IMR-90 (cell line): ENCODE measurements at places on chromosomes 3 and 15.

- no peak for DNase-seq
These were observed 8.0 kb downstream of the FBLN2 start for GRCh38 chr3:13556917-13557316.

DNA sequence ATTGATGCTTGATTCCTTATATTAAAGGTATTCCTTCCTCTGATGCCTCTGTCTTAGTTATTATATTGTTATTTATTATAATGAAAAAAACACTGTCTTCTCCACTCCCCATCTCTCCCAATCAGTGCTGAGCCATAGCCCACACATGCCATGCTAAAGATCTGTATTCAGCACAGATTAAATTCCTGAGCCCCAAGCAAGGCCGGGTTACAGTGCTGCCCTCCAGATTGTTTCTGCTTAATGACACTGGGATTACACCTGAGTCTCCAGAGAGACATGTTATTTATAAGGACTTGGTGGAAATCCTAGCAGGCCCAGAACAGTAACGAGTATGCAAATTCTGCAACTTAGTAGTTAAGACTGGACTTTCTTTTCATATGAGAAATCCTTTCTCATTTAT, 305.9 kb upstream of the UMPS start:
- no peak for DNase-seq

- peak; percentile 53 for DNase-seq
These were observed 16.9 kb upstream of the LACTB start for GRCh38 chr15:63104727-63105126.

DNA sequence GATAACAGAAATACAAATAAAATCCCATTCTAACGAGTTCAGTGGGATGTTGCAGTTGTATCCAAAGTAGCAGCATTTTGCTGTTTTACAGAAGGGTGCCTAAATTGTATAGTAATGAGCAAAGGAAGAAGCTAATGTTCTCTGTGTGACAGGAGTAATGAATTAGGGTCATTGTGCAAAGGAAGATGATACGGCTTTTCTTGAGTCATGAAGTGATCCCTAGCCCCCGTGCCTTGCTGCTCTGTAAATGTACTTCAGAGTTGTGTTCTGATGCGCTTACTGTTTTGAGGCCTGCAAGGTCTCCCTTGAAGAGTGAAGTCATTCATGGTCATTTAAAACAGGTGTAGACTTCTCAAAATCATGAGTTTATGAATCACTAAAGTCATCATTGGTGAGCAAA, 37.9 kb downstream of the ATP1B3 start:
- peak; percentile 23 for DNase-seq

DNA sequence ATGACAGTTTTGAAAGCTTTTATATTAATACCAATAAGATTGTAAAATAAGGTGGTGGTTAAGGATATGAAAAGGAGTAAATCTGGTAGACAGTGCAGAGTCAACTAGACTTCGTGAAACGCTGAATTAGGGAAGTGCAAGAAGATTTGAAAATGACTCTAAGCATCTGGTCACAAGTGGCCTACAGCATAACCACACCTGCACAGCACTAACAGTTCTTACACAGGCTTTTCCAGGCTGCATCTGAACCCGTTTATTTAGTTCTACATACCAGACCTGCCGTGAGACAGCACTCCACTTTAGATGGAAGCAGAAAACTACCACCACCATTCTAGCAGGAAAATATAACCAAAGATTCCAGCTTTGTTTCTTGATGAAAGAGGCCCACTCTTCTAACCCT, 1.9 kb downstream of the DMXL2 start:
- DNase-seq, result no peak

GRCh38 chr3:146159037-146159436, 1.9 kb downstream of the PLOD2 start:
- no peak for DNase-seq

GRCh38 chr15:64340355-64340754, 15.6 kb downstream of the CSNK1G1 start:
- DNase-seq, result no peak

DNA sequence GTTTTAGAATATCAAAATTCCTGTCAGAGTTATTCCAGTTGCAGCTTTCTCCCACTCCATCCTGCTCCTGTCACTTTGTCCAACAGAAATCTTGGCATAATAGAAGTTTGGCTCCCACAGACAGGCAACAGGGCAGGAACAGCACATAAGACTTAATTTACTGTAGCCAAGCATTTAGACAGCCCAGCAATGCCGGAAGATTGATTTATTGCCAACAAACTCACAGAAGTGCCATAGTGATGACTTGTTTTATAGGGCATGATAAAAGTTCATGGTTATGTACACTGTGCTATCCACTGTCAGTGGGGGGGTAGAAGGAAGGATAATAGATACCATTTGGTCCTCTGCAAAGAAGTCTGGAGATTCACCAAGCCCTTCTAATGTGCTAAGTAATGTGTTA, 98.3 kb upstream of the CBLB start:
- DNase-seq, result peak; percentile 42

DNA sequence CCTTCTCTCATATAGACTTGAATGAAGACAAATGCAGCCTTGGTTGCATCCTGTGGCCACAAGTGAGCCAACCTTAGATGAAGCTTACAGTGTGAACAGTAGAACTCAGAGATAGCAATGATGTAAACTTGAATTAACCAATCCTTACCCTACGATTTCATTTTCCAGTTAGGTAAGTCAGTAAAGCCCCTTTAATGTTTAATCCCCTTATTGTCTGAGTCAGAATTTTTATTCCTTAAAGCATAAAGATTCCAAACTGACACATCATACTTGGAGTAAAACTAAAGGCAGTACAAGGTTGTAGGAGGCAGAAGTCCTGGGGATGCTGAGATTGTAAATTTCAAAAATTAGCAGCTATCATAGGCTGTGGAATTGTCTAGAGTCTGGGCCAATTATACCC, 507.8 kb upstream of the DPH6 start:
- DNase-seq, result peak; percentile 37

DNA sequence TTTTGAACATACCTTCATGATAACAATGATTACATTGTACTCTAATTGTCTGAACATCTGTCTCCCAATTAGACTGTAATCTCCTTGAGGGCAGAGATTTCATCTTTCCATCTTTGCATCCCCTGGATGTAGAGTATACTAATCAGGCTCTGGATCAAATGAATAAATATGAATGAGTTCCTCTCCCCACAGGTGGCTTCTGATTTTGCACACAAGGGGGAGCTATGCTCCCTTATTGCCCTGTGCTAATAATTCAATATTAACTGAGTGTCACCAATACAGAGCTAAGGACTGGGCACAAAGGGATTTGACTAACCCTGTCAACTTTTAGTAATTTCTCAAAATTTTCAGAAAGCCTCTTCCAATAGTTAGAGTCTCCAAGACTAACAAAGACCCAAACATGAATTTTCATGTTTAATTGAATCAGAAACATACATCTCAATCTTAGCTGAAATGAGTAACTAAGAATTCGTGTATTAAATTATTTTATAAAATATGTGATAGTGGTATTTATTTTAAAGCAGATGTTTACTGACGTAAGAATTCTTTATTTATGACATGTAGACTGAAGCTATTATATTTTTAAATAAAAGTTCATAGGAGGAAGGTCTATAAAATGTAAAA, 3.0 kb downstream of the DUOXA1 start:
- DNase-seq, result peak; percentile 36

DNA sequence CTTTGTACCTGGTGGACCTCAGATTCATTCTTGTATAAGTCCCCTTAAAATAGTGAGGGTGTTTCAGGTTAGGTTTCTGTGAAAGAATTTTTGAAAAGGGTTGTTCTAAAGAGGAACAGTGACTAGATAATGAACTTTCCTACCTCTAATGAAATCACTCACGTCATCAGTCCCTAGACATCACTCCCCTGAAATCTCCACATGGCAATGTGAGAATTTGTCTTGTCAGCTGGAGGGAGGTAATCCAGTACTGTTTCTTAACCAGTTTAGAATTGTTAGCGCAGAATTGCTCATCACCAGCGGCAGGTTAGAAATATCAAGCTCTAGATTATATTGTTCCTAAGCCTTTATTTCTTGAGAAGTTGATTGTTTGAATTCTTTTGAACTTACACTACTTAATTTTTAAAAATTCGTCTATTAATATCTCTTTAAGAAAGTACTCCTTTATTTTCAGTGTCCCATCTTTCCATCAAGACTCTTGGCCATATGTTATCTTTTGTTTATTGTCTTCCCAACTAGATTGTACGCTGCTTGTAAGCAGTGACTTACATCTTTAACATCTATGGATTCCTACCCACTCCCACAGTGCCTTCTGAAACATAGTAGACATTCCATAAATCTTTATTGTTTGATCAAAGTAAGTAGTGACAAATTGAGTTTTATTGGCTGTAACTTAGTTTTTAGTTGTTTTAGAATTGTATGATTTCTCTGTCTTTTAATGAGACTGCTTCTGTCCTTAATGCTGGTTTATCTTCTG, 52.8 kb downstream of the RASA2 start:
- DNase-seq, result peak; percentile 31

- no peak for DNase-seq
These were observed 34.4 kb downstream of the RPL39L start for GRCh38 chr3:187104933-187105332.

GRCh38 chr3:53824795-53825194, 21.4 kb downstream of the CHDH start:
- DNase-seq, result no peak
